M059J (cell line): ENCODE measurements at places on chromosomes 6 and 20.
A peak's percentile ranks its signal among the peaks of the same experiment; 100 is the strongest.

DNA sequence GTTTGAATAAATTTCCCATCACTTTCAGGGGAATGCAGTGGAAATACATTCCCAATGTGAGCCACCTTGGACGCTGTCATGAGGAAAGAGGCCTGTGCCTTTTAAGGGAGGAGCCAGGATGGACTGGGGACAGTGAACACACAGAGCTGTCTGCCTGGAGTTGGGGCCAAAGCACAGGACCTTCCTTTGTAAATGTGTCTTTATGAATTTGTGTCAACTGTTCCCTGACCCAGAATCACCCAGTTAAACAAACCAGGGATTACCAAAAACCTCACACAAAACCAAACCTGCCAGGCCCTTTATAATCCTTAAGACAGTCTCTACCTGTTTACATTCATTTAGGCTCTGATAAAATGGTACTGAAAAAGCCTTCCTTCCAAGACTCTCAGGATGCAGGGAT lies 513.7 kb downstream of the MAFB start:
- DNase-seq: no peak

DNA sequence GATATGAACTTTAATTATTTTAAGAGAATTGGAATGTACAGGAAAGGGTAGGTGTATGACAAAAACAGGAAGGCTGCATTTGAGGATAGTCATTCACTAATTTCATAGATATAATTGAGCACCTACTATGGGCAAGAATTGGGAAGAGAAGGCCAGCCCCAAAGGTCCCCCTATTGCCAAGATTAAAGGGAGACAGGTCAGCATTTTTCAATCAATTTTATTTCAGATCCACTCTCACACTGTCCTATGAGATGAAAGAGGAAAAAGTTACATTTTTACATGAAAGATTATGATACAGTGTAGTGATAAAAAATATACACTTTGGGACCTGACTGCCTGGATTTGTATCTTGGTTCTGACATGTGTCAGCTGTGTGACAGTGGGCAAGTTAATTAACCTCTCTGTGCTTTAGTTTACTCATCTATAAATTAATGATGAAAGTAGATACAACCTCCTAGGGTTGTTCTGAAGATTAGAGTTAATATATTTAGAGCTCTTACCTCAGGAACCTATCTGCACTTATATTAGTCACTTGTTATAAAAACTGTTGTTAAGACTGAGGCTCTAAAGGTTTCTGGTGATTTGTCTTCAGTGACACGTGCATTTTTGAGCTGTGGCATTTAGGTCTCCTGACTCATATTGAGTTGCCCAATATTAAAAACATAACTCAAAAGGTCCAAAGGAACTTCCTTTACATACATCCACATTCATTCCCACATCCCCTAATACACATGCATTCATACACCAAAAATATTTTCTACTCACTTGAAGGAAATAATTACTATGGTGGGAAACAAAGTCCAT lies 45.7 kb downstream of the SCGN start:
- DNase-seq: no peak

- no peak for DNase-seq
Measured at GRCh38 chr6:39348740-39349139, 26.2 kb upstream of the KCNK16 start.

DNA sequence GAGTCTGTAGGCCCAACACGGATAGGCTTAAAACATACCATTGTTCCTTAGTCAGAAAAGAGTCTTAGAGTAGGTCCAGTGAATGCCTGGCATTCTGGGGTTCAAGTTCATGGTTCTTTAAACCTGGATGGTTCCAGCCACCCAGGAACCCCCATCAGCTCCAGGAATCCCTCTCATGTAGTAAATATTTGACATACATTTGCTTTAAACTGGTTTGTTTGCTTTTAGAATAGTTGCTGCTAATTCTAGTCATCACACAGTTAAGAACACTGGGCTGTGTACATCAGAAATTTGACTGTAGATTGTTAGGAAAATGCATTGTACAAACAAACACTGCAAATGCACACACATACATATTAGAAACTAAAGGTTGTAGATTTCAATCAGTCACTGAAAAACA lies 30.6 kb upstream of the PBOV1 start:
- DNase-seq: no peak

DNA sequence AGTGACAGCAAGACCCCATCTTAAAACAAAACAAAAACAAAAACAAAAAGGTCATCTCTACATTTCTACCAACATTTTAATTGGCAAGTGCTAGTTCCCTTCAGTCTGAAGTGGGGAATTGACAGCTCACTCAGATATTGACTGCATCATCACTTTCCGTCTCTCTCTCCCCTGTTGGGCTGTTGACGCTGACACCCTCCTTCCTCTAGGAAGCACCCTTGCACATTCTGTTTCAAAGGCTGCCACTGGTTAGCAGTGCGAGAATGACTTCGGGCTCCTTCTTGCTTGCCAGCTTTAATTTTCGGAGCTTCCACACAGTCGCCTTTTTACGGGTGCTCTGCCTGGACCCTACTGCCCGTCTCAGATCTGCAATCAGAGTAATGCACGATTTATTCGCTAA lies 96.6 kb upstream of the INSM1 start:
- DNase-seq: no peak

DNA sequence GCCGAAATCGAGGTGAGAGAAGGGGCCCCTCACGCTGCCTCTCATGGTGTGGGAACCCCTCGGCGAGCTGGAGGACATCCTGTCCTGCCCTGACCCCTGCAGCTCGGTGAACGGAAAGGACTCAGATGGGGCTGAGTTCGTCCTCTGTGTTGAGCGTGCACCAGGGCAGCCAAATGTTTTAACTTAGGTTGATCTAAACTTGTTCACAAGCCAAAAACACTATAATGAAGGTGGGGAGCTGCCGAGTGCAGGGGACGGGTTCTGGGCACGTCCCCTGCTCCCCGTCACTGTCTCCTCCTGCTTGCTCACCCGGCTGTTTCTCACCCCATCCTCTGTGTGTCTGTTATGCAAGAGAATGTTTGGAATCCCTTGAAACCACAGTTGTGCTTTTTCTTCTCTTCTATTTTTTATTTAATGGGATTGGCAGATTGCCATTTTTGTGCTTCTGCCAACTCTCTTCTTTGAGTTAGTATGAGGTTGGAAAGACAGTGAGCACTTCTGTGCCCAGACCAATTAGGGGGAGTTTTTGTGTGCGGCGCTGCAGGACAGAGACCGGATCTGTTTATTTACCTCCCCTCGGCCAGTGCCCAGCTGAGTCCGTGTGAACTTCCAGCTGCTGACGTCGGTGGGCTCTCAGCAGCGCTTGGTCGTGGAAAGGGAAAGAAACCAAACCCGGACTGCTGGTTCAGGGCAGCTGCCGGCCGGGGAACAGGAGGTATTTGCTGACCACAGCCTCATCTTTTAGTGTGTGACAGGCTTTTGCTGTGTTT lies 158.1 kb downstream of the DTNBP1 start:
- DNase-seq: peak; percentile 100

DNA sequence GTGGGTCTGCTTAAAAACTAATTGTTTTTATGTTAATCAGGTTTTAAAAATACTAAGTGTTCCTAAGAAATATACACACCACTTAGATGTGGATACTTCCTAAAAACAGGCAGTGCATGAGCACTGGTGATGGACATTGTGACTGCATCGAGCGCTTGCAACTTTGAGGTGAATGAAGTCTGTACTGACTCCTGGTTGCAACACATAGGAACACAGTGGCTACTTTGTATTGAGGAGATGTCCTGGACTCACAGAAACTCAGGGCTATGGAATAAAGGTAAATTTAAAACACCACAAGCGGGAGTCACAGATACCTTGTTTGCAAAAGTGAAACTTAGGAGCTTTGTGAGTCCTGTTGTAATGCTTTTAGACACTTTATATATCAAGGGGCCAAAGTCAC lies 55.6 kb upstream of the POLR1H start:
- DNase-seq: no peak

DNA sequence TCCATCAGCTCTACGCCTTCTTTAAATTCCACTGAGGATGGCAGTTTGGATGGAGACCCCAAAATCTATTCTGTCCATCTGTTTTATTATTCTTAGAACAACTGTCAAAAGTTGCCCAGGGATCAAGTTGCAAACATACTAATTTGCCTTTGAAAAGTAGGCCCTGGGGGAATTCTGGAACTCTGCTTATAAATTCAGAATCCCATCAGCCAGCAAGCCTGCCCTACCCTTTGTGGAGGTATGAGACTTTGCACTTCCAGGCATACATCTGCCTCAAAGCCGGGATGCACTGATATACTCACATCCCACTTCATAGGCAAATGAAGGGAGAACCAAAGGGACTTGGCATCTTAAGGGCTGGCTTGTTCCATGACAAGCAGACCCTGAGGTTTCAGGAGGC lies 93.6 kb downstream of the INSM1 start:
- peak; percentile 11 for DNase-seq

DNA sequence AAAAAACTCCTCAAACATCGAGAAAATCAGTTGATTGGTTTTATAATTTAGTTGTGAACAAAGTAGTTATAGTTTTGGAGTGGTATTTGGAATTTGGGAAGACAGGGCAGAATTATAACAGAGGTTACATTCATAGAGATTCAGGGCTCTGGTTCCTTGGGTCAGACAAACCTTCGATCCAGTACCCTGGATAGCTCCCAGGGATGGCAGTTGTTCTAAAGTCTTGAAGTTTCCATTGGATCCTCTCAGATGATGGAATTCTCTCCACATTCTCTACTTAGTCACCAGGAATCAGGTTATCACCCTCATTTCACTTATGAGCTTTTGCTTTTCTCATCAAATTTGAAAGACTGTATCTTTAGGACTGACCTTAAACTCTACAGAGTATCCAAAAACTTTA lies 285.1 kb downstream of the CENPW start:
- DNase-seq: peak; percentile 40

DNA sequence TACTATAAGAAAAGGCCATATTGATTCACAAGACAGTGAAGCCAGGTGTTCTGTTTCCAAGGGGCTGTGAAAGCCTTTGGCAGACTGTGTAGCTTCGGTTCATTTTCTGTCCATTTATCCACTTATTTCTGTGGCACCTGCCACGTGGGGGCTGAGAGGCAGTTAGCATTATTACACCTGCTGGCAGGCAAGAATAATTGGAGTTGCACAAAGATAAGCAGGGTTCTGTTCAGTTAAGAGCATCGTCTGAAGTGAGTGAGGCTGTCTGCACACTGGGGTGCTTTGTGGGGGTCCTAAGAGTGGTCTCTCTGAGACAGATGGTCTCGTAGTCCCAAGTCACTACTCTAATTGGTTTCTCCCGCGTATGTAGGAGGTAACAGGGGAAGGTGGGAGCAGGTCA lies 60.6 kb upstream of the CCN6 start:
- DNase-seq: no peak

DNA sequence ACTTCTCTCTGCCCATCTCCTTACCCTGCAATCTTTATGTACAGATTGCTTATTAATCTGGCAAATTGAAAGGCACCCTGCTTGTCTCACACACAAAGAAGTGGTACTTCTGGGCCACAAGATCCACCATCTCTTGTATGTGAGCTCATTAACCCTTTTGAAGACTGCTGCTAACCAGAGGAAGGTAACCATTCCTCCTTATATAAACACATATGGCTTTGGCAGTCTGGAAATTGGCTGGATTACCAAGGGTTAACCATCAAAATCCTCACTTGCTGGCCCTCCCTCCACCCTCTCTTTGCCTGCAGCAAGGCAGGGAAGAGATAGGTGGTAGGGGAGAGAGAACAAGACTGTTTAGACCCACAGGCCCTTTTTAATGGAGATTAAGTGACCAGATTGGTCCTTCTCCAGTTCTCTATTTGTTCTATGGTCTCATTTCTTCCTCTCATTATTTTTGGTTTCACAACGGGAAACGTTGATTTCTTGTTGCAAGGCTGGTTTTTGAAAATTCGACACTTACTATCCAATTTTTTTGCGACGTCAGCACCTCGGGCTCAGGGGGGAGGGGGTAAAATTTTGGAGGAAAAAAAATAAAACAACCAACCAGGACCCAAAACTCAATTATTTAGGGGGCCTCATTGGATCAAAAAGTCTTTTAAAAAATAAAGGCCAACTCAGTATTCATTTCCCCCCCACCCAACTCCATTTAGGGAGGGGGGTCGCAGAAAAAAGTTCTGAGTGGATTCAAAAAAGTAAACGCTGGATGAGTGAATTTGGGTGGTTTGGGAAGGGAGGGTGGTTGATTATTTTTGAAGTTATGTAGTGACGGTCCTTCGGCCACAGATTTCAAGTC lies 859 bp downstream of the PPP1R10 start:
- DNase-seq: peak; percentile 59

- DNase-seq: peak; percentile 42
Measured at GRCh38 chr6:56076033-56076432, 171.3 kb downstream of the COL21A1 start.

- DNase-seq: no peak
Measured at GRCh38 chr6:121726596-121726995, 291.1 kb downstream of the GJA1 start.

DNA sequence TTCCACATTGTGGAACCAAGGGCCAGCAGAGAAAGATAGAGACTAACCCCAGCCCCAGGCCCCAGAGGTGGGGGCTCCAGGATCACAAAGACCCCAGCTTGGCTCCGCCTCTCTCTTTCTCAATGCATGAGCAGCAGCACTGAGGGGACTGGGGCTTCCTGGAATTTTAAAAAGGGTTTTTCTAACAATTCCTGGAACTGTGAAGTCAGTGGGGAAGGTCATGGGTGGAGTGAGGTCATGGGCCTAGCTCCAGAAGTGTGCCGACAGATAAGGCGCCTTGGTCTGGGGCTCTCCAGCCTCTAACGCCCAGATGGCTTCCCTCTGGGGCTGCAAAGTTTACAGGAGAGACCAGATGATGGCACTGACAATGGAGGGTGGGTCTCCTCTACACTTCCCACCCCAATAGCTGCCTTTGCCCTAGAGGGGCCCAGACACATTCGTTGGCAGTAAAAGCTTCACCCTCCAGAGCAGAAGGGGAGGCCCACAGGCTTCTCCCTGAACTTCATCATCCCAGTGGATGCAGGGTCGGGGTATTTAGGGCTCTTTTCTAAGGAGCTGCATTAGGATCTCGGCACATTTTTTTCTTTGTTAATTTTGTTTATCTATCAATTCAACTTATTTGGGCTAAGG lies 46.9 kb upstream of the CD93 start:
- DNase-seq: no peak

GRCh38 chr20:53828088-53828681 lies 234.5 kb upstream of the ZNF217 start:
- peak; percentile 99 for DNase-seq

DNA sequence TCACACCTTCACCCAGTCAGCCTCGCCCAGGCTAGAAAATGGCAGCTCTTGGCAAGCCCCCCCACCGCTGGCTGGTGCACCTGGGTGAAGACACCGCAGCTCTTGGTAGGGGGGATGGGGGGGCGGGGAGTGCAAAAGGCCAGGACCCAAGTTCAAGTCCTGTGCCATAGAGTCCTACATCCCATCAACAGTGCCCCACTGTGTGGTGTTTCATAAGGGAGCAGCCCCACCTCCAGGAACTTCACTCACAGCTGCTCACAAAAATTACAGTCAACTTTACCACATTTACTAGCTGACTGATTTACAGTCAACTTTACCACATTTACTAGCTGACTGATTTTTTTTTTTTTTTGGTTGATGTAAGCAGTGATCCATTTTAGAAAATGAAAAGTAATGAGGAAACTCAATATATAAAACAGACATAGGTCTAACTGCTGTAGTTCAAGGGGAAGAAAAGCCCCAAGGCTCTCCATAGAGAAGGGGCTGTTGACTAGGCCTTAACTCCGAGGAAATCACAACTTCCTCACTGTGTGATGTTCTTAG lies 208.9 kb upstream of the SNX9 start:
- DNase-seq: peak; percentile 57
